ENCODE measurements at places on chromosomes 1 and 21.

DNA sequence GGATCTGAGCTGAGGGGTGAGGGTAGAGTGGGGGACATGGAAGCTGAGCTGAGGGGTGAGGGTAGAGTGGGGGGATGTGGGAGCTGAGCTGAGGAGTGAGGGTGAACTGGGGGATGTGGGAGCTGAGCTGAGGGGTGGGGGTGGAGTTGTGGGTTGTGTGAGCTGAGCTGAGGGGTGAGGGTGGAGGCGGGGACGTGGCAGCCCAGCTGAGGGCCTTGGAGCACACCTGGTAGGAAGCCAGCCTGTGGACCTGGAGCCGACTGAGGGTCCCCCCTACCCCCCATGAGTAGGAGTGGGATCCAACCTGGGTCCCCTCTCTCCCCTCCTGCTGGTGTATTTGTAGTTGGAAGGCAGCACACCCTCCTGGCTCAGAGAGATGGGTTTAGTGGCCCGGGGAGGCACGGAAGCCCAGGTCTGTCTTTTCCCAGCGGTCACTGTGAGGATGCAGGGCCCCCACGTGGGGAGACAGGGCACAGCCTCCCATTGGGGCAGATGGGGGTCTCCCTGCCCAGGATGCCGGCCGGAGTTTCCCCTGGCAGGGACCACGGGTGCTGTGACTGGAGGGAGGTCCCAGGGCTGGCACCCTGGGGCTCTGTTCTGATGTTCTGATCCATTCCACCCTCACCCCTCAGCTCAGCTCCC is 13.2 kb upstream of the NPHP4 start:
- no peak for DNase-seq

DNA sequence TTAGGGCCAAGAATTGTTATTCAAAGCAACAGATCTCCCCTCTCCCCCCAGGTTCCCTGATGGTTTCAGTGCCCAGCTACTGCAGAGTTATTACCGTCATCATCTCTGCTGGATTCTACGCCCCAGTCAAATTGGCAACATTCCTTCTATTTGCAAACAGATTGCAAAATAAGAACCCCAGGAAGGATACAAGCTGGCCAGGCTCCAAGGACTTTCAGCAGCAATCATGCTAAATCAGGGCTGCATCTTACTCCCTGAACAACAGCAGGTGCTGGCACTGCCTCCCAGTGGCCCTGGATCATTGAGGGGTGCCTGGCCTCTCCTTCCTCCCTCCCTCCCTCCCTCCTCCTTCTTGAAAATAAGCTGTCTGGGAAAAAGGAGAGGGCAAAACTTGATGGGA is 521.6 kb upstream of the BEND5 start:
- no peak for DNase-seq

DNA sequence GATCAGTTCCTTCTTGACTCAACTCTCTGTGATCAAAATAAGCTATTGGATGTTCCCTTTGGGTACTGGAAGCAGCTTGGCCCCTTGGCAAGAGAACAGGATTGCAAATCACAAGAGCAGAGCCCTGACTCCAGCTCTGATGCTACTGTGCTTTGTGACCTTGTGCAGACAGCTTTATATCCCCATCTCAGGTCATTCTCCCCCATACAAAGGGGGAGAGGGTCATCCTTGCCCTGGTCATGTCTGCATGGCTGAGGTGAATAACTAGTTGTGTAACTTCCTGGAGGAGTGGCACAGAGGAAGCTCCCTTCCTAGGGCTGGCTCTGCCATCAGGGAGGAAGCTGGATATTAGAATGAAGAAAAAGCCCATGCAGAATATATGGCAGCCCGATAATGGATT is 142.9 kb downstream of the DHRS3 start:
- no peak for DNase-seq

- no peak for DNase-seq
These were observed 21.3 kb upstream of the SARS1 start for GRCh38 chr1:109192433-109192832.

DNA sequence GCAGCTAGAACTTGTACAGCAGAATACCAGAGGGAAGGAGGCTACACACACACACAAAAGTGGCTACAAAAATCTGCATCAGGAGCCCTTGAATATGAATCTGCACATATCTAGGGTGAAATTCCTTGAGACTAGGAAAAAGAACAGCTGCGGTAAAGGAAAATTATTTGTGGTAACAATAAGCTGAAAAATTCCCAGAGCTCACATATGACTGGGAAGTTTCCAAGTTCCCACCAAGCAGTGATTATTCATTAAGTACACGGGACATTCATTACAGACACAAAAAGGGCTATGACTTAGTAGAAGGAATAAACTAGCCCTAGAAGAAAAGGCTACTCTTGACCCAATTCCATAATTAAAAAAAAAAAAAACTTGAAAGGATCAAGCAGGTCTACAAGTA is 149.5 kb upstream of the BACE2 start:
- no peak for DNase-seq

DNA sequence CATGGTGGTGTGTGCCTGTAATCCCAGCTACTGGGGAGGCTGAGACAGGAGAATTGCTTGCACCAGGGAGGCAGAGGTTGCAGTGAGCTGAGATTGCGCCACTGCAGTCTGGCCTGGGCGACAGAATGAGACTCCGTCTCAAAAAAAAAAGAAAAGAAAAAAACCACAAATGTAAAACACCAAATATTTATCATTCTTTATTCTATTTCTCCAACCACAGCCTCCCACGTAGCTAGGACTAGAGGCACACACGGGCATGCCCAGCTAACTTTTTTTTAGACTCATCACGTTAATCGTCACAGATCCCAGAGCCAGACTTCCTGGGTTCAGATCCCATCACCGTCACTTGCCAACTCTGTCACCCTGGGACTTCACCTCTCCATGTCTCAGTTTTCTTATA is 13.5 kb downstream of the DNAJC16 start:
- no peak for DNase-seq

DNA sequence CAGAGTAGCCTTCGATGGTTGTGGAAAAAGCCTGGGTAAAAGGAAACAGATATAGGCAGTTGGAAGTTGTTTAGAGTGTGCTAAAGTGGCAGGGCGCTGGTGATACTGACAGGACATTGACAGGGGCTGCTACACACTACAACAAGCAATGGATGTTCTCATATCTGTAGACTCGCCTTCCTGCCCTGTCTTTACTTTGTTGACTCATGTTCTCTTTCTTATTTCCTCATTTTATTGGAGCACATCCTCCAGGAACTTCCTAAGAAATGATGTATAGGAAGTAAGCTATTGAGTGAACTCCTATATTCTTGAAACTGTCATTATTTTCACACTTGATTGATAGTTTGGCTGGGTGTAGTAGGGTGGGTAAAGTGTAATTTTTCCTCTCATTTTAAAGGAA is 51.0 kb downstream of the C4BPA start:
- no peak for DNase-seq

- DNase-seq = no peak
These were observed 1.4 kb downstream of the LDLRAD1 start for GRCh38 chr1:54016343-54017282.

GRCh38 chr1:110829955-110830553 is 42.9 kb upstream of the CD53 start:
- DNase-seq = peak; percentile 16

DNA sequence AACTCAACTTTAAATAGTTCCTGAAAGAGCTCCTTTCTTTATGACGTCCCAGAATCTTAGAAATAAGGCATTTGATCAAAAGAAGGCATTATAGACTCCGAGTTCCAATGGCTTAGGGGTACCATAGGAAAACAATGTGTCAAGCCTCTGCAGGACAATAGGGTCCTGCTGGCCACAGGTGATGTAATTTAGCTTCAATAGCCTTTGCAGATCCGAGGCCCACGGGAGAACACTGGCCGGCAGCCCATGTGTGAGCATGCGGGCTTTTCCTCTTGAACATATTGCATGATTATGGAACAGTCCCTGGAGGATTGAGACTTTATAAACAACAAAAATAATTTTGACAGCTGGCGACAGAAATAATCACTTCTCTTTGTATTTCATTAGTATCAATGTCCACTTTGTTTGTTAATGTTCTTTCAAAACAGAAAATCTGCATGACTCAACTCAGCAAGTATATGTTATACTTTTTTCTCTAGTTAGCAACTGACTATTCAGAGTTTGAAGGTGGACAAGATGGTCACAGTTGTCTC is 49.0 kb upstream of the NR5A2 start:
- no peak for DNase-seq

DNA sequence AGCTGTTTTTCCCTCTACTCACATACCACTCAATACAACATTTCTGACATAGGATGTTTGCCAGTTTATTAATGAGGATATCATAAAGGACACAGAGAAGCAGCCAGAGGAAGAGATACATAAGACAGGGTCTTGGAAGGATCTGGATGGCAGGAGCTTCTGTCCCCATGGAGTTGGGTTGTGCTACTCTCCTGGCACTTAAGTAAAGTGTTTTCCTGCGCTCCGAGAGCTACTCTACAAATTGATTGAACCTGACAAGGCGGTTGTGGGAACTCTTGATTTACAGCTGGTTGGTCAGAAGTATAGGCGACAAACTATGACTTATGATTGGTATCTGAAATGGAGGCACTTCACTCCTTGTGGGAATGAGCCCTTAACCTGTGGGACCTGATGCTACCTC is 208.8 kb downstream of the HMCN1 start:
- no peak for DNase-seq

DNA sequence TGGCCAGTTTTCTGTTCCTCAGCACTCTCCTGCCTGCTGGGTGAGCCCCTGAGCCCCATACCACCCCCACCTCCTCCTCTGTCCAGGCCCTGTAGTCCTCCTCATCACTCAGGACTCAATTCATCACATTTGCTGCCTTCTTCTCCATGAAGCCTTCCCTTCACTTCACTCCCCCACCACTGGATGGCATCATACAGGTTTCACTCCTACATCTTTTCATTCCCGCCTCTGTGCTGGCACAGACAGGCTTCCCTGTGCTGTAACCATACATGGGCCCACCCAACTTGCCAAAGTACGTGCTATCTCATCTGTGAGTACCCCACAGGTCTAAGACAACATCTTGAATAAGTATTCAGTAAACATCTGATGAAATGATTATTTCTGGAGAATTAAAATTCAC is 56.9 kb downstream of the SLC45A1 start:
- no peak for DNase-seq

- peak; percentile 9 for DNase-seq
These were observed 794 bp upstream of the FAM76A start for GRCh38 chr1:27724961-27725373.

GRCh38 chr21:32653326-32653901 is 41.2 kb upstream of the CFAP298 start:
- DNase-seq = peak; percentile 32

DNA sequence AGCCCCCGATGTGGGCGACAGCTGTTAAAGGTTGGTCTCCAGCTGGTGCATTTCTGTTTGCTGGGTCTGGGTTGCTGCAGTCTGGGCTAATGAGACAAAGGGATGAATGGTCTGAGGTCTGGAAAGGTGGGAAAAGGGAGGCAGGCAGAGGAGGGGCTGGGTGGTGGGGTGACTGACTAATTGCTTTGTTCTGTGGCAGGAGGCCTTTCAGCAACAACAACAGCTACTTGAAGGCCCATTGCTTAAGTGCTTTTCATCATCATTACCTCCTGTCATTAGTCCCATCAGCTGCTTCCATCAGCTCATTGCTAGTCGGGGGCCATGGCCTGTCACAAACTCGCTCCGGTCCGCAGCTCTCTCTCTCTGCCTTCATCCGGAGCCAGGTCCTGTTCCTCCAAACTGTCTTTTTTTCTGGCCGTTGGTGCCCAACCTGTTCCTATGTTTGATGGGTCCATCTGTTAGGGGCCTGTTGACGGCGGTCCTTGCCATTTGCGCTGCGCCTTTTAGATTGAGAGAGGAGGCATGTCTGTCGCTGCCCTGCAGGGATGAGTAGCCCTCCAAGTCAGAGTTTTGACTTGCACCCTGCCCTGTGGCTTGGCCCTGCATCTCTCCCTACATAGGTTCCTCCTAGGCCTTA is 105.6 kb upstream of the PLXNA2 start:
- no peak for DNase-seq

GRCh38 chr1:101236516-101237228 is at the start of gene S1PR1:
TSS of gene S1PR1 (plus strand) at chr1:101237019. CDS start at chr1:101238985, 1,966 bp downstream.
- DNase-seq = peak; percentile 87

GRCh38 chr21:44969931-44970755 is 30.3 kb downstream of the SLX9 start:
- DNase-seq = no peak
